ENCODE measurements at places on chromosomes 2 and 18.
A peak's percentile ranks its signal among the peaks of the same experiment; 100 is the strongest.

DNA sequence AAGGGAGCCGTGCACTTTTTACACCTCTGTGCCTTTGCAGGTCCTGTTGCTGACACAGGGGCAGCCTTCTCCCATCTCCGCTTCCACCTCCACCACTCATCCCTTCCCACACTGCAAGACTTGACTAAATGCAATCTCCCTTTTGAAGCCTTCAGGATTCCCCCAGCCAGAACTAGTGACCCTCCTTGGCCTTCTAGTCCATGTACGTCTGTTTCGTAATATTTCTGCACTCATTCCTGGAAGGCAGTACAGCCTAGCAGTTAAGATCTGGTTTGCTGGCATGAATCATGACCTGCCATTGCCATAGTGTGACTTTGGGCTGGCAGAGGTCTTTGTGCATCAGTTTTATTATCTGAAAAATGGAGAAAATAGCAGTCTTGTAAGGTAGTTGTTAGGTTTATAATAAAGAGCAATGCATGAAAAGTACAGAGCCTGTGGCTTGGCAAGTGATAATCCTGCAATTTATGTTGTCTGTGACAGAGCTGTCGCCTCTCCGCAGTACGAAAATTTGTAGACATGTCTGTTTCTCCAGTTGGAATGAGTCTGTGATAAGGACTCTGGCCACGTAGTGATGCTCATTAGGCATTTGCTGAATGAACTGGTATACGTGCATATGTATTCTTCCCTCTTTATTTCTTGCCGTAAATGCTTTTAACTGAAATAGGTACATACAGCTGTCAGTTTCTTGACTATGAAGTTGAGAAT, 36.7 kb downstream of the NCK2 start:
- no peak for DNase-seq

- no peak for DNase-seq
These were observed 1.8 kb downstream of the ACVR1 start for GRCh38 chr2:157874348-157874747.

- DNase-seq, result no peak
These were observed 94.1 kb upstream of the THOC1 start for GRCh38 chr18:361941-362310.

DNA sequence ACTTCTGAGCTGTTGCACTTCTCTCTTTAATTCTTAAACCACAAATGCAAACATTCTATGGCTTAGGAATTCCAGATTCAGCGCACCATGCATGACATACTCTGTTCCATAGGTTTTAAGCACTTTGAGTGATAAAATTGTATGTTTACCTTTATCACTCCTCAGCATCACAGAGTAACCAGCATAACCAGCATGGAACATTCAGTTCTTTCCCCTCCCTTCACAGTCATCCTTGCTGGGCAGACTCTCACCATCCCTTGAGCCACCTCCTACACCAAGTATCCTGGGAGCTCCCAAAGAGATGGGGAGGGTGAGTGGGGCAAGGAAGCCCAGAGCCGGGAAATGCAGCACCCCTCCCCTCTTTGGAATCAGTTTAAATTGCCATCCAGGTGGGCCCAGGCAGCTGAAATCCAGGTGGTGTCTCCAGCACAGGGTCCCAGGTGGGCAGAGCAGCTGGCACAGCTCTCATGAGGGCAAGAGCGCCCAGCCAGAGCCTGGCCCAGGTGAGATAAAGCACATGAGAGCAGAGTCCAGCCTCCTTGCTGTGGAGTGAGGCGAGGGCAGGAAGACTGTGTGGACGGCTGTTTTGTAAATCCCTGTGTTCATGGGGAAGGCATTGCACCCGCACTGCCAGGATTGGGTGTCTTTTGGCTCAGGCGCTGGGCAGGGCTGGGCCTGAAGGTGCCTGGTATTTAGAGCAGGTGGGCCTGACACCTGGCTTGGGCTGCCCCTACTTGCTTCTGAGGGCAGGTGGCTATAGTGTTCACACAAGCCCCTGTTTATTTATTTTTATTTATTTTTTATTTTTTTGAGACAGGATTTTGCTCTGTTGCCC, 36.8 kb downstream of the LAMA3 start:
- DNase-seq, result no peak

GRCh38 chr2:238270606-238271005, 17.8 kb downstream of the PER2 start:
- DNase-seq, result no peak

GRCh38 chr18:45463451-45463850, 151.8 kb upstream of the SLC14A2 start:
- no peak for DNase-seq

GRCh38 chr18:24089076-24089475, 49.8 kb upstream of the CABYR start:
- DNase-seq, result peak; percentile 61

DNA sequence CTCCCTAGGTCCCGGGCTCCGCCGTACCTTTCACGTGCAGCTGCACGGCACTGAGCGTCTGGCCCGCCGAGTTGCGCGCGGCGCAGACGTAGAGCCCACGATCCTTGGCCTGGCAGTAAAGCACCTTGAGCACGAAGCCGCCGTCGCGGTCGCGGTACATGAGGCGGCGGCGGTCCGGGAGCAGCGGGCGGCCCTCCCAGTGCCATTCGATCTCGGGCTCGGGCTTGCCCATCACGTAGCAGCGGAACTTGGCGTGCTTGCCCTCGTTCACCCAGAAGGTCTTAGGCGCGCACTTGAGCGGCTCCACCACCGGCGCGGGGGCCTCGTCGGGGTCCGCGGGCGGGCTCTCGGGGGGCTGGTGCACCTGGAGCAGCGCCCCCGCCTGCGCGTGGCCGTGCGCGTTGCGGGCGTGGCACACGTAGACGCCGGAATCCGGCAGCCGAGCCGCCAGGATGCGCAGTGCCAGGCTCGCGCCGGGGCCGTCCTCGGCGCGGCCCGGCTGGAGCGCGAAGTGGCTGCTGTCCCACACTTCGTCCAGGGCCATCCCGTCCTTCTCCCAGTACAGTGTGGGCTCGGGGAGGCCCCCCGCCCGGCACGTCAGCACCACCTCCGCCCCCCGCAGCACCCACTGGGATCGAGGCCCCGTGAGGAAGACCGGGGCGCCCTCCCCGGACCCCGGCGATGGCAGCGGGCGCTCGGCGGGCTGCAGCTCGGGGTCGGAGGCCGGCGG, 980 bp downstream of the OBSL1 start:
- peak; percentile 31 for DNase-seq

DNA sequence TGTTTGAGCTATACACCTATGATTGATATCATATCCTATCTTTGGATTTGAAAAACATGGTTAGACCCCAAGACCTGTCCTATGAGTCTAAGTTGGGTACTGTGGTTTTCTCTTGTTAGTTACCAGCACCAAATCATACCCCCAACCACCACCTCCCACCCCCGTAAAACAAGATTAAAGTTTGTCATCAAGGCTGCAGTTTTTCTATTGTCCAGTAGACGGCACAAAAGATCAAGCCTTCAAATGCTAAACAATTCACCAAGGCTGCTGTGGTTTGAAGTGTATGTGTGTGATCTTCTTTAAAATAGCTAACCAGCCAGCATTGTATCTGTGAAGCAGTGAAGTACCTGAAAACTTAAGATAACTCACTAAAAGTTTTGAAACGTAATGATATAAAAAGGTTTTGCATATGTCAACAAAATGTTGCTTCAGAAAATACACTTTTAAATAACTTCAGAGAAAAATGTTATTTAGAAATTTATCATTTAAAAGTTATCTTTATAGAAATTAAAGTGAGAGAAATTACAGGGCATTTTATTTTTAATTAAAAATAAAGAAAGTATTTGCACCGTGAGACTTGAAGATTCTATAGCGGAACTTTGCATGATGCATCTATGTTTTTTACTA, 5.8 kb upstream of the MEIS1 start:
- DNase-seq, result peak; percentile 83

DNA sequence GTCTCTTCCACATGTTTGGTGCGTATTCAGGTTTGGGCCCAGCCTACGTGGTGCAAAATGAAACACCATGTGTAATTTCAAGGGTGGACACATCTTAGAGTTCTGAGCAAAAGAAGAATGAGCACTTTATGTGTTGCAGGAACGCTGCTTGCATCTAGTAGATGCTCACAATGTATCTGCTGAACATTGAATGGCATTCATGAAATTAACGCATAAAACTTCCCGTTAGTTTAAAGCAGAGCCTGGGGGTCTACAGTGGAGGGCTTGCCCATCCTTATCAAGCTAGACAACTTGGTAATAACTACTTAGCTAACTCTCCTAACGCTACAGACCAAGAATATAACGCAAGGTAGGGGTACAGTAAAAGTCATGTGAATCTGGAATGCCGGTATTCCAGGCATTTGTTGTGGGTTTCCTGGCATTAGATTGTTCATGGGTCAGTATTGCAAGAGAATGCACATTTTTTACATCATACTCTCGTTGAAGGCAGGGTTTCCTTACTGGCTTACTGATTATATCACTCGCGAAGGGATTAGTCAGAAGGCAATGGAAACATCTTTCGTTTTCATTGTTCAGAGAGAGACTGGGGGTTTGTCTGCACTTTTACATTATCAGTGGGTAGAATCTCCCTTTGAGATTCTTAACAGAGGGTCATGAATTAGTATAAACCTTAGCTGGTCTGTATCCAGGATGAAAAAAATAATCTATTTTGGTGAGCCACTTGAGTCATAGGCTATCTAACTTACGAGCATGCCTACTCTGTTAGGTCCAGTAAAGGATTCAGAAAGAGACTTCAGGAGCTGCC, 229.5 kb upstream of the EPAS1 start:
- no peak for DNase-seq

GRCh38 chr2:225486236-225486635, 86.7 kb downstream of the NYAP2 start:
- no peak for DNase-seq

DNA sequence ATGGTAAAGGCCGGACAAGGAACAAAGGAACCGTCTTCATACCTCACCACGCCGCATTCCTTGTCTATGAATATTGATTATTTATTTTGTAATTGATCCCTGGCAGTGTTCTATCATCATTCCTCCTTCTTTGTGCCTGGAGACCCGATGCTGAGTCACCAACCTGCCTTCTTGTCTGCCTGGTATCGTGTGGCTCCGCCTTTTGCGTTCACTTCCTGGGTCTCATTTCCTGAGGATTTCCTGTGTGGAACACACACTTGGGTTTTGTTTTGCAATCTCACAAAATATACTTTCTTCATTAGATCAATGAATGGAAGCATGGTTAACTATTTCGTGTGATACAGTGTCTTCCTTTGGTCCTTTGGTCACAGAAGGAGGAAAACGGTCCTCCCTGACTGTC, 95.5 kb upstream of the SNTG2 start:
- no peak for DNase-seq

DNA sequence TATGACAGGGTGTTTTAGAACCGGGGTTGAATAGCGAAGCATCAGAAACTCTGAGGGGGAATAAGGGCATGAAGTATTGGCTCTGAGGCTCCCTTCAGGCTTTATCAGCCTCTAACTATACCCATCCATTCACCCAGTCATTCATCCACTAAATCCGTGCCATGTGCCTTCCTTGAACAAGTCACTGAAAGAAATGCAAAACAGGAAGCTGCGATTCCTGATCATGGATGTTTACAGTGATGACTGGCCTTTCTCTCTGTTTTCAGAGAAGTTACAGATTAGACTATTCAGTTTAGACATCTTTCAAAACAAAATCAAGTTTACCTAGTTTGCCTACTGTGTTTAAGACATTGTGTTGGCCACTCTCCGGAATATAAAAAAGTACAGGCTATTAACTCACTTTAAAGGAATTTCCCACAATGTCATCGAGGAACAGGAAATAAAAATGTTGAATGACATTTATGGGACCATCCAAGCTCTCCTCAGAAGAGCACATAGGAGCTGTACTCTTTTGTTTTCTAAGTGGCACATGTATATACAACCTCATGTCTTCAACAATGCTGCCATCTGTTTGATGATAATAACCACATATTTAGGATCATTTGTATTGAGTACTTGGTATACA, 43.8 kb upstream of the SLC14A1 start:
- no peak for DNase-seq

DNA sequence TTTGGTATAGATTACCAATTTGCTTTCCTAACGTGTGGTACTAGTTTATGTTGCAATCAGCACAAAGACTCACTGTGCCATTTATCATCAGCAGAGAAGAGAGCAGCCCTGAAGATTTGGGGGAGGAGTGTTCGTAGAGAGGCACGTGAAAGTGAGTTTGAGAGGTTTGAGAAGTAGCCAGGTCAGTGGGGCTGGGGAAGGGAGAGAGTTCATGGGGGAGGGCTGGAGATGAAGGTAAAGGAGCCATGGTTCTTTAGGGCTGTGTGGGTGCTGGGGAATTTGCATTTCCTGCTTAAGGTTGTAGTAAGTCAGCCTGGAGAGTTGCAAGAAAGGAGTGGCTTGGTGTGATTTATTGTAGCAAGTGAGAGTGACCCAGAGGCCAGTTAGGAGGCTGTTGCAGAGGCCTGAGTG, 172.1 kb downstream of the NEDD4L start:
- no peak for DNase-seq

DNA sequence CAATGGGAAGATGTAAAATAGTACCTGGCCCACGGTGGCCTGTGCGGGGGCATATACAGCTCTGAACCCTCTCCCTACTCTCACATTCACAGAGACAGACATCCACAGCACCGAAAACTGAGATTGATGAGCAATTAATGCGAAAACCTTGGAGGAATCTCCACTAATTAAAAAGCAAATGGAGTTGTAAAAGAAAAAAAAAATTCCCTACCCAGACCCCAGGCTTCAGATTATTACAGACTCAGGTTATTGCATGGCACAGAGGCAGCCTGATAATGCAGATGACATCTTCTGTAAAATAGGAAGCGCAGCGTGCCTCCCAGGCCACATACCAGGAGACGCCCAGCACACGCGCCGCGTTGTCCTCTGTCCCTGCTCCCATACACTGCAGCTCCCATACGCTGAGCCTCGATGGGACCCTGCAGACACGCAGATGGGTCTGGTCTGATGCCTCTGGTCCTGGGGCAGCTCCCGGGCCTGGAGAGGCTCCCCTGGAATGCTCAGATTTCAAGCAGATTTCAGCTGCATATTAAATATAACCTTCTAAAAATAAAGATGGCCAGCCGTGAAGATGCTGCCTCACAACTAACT, 496.1 kb upstream of the MYT1L start:
- DNase-seq, result no peak

DNA sequence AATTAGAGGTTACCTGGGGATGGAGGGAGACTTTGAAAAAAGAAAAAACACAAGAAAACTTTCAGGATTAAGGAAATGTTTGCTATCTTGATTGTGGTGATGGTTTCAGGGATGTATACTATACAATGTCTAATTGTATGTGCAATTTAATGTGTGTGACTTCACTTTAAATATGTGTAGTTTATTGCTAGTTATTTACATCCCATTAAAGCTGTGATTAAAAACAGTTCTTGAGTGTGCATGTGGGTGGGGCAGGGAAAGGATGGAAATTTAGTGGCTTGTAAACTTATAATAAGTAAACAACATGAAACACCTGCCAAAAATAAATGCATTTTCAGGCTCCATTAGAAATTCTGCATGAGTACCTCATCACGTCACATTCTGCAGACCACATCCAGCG, 167.0 kb downstream of the MYO5B start:
- DNase-seq, result no peak

- no peak for DNase-seq
These were observed 41.1 kb upstream of the EPB41L3 start for GRCh38 chr18:5584746-5585417.

- DNase-seq, result peak; percentile 96
These were observed 5.5 kb downstream of the TMBIM1 start for GRCh38 chr2:218286570-218287459.
